ENCODE measurements at places on chromosomes 5 and 9.

- no peak for DNase-seq
Observed at GRCh38 chr5:39040875-39041274, 33.3 kb downstream of the RICTOR start.

- no peak for DNase-seq
Observed at GRCh38 chr9:123424552-123425225, 68.7 kb downstream of the CRB2 start.

GRCh38 chr5:41127967-41128690, 57.0 kb upstream of the MROH2B start:
- DNase-seq, result no peak

GRCh38 chr5:36442352-36442751, 140.7 kb upstream of the RANBP3L start:
- DNase-seq, result no peak

GRCh38 chr5:14810282-14810681, 61.3 kb downstream of the ANKH start:
- no peak for DNase-seq

DNA sequence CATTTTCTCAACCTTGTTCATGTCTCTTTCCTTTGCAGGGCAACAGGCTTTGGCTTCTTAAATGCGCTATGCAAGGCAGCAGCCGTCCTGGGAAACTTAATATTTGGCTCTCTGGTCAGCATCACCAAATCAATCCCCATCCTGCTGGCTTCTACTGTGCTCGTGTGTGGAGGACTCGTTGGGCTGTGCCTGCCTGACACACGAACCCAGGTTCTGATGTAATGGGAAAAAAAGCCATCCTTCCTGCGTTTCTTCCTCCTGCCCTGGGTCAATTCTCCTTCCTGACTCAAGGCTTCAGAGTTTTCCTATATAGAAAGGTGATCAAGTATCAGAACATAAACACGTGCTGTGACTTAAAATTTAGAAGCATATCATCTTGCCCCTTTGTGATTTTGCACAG, 77.8 kb upstream of the IQGAP2 start:
- no peak for DNase-seq

- no peak for DNase-seq
Observed at GRCh38 chr5:116830079-116830478, 255.5 kb upstream of the SEMA6A start.

DNA sequence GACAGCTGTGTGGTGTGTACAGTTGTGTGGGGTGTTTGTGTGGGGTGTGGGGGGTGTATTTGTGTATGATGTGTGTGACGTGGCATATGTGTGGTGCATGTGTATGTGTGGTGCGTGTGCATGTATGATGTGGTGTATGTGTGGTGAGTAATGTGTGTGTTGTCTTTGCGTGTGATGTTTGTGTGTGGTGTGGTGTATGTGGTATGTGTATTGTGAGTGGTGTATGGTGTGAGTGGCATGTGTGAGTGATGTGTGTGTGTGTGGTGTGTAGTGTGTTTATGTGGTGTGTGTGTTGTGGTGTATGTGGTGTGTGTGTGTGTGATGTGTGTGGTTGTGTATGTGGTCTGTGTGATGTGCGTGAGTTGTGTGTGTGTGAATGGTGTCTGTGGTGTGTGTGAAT, 191.1 kb downstream of the MELK start:
- DNase-seq, result no peak

GRCh38 chr9:133581513-133582343, 27.5 kb downstream of the FAM163B start:
- DNase-seq, result no peak

DNA sequence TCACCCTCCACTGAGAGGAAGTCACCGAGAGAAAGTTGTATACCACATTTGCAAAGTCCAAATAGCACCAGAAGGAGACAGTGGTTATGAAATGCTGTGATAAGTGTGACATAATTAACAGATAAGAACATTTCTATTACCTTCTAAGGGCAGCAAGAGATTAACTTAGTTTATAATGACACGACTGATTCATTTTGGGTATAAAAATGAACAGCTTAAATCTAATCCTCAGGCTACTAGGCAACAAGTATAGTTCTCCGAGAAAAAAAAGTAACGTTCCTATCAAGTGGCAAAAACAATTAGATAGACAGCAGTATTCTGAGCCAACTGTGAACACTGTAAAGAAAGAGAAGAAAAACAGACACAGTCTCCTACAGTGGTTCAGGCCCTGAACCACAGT, 431.2 kb upstream of the GRAMD2B start:
- DNase-seq, result no peak

DNA sequence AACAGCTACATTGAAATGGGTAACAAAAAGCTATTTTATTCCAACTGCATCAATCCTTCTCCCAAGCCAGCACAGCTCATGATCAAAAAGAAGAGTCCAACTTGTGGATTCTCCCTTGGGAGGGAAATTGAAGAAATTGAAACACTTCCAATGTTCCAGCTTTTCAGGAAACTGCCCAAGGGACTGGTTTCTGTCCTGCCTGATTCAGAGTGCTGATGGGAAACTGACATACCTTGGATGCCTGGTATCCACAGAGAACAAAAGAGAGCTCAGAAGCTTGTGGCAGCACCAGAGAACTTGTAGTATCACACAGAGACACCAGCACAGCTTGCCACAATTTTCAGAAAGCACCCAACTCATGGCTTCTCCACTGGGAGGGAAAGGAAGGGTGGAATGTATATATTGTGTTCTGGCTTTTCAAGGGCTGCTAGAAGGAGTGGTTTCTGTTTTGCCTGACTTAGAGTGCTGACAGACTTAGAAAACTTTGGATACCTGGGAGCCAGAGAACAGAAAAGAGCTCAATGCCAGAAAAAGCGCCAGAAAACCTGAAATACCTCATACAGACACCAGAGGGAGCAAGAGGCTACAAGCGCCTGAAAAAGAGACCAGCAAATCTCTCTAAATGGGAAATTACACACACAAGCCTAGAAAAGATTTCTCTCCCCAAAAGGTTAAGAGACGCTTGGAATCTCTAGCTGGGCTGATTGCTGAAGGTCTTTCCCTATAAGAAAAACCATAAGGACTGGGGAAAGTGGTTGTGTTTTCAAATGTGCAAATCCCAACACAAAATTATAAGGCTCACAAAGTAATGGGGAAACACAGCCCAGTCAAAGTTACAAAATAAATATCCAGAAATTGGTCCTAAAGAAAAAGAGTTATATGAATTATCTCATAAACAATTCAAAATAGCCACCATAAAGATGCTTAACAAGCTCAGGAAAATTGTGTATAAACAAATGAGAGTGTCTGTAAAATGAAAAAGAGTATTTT, 178.8 kb downstream of the SPOCK1 start:
- DNase-seq, result peak; percentile 10

GRCh38 chr5:160167624-160168165, 48.4 kb upstream of the PWWP2A start:
- DNase-seq, result no peak

- no peak for DNase-seq
Observed at GRCh38 chr5:75588666-75589065, 22.6 kb upstream of the ANKDD1B start.

DNA sequence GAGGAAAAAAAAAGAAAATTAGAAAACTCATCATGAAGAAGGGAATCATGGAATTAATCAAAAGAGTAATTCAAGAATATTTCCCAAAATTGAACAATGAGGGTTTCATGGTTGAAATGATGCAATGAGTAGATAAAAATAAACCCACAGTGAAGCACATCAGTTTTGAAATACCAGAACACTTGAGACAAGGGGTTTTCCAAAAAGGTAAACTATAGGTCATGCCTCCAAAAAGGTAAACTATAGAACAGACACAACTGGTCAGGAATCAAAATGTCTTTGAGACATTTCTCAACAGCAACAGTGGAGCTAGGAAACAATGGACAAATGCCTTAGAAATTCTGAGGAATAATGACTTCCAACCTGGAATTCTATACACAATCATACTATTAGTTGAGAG, 60.2 kb upstream of the PCSK5 start:
- no peak for DNase-seq

- DNase-seq, result no peak
Observed at GRCh38 chr5:120936652-120937051, 472.6 kb downstream of the PRR16 start.

- DNase-seq, result no peak
Observed at GRCh38 chr5:73529081-73529480, 30.8 kb downstream of the BTF3 start.
